Myocyte (in vitro differentiated cells): ENCODE measurements at places on chromosomes 11 and 22.

DNA sequence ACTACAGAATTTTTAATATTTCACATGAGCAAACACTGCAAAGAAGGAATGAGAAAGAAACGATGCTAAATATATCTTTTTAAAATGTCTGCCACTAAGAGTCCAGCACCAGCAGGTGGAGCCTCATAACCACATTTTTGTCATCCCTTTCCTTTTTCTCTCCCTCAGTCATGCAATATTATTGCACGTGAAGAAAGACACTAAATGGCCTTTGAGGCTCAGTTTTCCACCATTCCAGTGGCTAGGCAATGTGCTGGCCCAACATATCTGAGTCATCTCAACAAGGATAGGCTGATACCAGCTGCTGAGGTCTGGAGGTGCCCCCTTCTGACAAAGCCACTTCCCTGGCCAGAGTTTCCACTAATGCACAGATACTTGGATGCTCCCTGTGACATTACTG is 1.8 kb downstream of the ALKBH8 start:
- peak; percentile 77 for DNase-seq

DNA sequence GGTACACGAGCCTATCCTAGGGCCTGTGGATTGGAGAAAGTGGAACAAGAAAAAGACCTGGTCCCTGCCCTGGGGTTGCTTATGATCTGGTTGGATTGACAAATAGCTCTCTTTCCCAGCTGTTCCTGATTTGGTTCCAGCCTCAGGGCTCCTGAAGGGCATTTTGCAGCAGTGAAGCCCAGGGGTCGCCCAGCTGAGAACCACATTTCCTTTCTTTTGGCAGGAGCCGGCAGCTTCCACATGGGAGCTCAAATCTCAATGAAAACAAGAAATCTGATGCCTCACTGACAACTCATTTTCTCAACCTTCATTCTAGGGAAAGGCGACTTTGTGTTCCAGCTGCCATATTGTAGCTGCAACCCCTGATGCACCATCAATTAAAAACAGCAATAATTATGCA is 140.6 kb upstream of the CADM1 start:
- peak; percentile 3 for DNase-seq

GRCh38 chr11:70525006-70525405 is 126.7 kb downstream of the CTTN start:
- DNase-seq, result no peak

DNA sequence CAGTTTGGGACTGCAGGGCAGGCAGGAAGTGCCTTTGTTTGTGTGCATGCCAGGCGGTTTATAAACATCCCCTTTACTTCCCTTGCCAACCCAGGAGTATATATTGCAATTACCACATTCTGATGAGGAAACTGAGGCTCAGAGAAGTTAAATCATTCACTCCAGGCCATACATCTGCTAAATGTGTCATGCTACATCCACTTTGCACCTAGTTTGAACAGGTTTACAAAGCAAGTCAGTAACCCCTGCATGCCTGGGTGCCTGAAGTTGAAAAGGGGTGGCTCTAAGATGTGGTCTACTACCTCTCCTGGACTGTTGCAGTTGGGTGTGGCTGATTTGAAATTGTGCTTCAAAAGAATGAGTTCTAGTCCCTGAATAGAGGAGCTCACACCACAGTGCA is 23.6 kb downstream of the FLI1 start:
- DNase-seq, result no peak

GRCh38 chr11:68373815-68374501 is 61.6 kb downstream of the LRP5 start:
- DNase-seq, result peak; percentile 81

- DNase-seq, result no peak
Observed at GRCh38 chr22:40955571-40955970, 4.4 kb downstream of the RBX1 start.

DNA sequence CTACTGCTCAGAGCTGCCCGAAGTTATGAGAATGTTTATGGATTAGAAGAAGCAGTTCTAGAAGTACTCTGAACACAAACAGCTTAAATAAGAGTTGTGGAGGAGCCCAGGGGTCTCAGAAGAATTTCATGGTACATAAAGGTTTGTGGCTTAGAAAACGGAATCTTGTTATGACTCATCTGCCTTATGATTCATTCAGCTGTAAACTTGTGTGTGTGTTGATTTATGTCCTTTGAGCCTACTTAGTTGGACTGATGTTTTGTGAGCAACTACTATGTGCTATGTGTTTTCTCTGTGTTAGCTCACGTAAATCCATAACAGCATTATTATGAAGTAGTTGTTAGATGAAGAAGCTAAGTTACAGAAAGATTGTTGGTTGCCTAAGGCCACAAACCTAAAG is 203.7 kb downstream of the PGR start:
- no peak for DNase-seq

DNA sequence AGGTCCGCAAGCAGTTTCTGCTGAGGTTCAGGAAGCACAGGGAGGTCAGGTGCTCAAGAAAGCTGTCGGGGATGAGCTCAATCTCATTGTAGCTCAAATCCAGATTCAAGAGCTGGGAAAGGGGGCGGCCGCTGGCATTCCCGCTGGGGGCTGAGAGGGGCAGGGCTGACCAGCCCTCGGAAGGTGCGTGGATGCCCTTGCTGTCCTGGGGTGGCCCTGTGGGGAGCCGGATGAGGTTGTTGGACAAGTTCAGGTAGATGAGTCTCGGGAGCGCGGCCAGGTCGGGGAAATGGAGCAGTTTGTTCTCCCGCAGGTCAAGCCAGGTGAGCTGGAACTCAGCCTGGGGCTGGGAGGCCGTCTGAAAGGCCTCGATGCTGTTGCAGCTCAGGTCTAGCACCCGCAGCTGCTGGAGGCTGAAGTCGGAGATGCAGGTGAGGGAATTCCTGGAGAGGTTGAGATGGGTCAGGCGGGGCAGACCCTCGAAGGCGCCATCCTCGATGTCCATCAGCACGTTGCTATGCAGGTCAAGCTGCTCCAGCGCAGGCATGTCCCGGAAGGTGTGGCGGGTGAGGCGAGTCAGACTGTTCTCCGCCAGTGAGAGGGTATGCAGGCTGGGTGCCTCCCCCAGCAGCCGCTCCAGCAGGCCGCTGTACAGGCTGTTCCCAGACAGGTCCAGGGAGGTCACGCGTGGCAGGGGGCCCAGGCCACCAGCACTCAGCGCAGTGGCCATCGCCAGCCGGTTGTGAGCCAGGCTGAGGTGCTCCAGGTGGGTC is 9.8 kb downstream of the LRRC32 start:
- DNase-seq, result no peak

DNA sequence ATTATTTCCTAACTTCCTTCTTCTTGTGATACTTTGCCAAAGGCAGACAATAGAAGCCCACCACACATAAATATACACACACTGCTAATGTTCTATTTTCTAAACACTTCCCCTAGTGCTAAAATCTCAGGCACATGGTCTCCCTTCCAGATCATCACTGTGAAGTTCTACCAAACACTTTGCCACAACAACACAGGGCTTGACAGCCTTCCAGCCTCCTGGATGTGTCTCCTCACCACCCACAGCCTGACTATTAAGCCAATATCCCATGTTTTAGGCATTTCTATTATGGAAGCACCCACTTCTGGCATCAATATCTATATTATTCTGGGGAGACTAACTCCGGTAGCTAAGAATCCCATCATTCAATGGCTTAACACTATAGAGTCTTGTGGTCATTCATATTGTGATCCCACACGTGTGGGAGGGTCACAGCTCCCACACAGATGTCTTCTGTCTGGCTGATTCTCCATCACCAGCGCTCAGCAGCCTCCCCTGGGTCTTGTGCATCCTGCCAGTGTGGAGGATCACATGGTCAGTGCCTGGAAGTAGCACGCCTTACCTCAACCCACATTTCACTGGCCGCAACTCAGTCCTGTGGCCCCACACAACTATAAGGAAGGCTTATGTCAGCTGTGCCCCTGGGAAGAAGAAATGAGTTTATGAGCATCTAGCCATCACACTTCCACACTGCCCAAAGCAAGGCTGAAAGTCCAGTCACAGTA is 29.0 kb downstream of the SPATA19 start:
- DNase-seq, result no peak

- no peak for DNase-seq
Observed at GRCh38 chr11:46360878-46361277, 13.6 kb downstream of the DGKZ start.

GRCh38 chr11:33606762-33607161 is 93.9 kb downstream of the C11orf91 start:
- DNase-seq, result no peak

- no peak for DNase-seq
Observed at GRCh38 chr11:66297610-66298009, 5.9 kb downstream of the TMEM151A start.

DNA sequence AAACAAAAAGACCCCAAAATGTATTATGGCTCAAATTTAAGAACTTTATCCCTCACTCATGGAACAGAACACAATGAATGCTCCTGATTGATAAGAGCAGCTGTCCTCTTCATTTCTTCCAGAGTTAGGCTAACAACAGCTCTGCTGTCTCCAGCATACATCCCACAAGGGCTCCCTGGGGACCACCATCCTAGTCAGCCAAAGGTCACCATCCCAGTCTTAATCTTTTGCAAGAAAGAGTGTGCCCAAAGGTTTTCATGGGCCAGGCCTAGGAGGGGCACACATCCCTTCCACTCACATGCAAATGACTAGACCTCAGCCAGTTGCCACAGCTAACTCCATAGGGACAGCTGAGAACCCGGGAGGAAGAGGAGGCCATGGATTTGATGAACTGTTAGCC is 555.3 kb downstream of the BUD13 start:
- peak; percentile 10 for DNase-seq

DNA sequence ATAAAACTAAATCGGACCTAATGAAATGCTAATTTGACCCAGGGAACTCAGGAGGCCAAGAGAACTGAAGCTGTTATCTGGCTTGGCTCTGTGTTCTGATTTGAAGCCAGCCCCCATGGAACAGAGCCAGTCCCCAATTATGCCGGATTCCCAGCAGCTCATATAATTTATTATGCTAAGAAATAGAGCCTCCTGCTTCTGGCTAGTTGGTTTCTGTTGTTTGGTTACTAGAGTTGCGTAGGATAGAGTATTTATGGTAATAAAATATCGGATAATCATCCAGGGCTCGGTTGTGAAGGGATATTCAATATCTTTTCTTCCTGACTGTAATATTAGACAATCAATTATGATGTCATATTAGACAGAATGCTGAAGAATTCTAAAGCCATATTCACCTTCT is 120.4 kb upstream of the TTC12 start:
- DNase-seq, result peak; percentile 9

GRCh38 chr22:39316440-39317083 is 2.9 kb downstream of the RPL3 start:
- peak; percentile 94 for DNase-seq

DNA sequence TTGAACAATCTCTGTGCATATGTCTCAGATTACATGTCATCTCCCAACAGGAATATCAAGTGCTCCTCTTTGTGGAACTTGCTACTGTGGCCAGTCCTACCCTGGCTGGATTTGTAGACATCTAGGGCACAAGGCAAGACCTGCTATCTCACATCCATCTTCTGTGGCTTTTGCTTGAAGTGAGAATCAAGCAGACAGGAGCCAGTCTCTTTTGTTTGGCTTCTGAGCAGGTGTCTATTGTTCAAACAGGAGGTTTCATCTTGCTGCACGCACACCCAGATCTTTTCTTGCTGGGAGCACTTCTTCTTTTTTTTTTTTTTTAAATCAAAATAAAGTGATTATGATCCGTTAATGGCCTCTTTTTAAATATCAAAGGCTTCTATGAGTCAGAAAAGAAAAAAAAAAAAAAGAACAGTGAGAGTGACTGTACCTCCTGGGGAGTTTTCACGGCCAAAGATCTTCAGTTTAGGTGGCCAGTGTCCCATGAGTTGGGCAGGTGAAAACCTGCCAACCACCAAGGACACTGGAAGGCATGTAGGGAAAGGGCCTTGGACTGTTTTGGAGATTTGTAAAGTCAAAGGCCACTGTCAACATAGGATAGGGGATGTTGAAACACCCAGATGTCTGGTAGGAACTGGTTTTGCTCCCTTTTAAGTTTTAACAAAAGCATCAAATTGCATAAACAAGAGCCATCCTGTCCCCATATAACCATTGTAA is 78.1 kb downstream of the CD44 start:
- DNase-seq, result no peak

DNA sequence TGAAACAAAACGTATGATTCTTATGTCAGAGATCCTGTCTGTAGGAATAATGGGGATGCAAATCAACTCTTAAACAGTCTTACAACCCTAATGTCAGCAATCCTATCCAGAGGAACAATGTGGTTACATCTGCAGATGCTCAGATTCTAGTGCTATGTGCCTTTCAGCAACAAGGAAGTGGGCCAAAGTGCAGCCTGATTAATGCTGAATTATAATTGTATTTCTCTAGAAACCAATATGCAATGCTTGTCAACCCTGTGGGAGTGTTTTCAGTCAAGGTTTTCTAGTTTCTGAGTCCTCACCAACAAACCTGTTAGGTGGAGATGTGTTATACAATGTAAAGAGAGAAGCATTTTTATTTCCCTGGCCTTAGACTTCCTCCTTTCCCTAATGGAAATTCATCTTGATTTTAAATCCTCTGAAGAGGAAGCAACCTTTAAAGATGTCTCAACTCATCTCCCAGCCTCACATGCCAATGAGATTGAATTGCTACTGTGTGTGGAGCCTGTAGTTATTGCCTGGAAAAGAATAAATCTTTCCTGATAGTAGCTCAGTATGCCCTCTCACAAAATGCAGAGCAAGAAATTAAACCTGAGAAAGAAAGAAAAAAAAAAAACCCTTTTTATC is 26.2 kb upstream of the TMEM123 start:
- no peak for DNase-seq

GRCh38 chr22:20395181-20395906 is 1.4 kb downstream of the ZNF74 start:
- DNase-seq, result no peak

DNA sequence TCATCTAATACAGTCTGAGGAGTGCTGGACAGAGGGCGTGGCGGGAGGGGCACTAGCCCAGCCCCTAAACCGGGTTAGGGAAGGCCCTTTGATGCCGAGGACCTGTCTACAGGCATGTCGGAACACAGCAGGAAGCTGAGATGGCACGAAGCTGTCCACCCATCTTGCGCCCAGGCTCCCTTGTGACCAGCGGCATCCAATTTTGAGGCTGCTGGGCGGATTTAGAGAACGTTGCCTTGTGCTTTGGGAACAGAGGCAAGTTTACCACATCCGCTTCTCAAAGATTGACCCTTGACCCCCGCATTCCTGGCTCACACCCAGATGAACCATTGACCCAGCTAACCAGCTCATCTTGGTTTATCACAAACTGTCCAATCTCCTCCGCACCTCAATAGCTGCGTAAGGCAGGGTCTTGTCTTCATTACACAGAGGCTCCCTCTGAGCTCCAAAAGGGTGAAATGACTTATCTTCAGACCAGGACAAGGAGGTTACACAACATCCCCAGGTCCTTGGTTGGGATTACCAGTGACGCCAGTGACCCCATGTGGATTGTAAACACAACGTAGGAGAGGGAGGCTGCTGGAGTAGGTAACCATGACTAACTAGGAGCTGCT is 4.5 kb downstream of the FAM83F start:
- DNase-seq, result peak; percentile 12

GRCh38 chr11:32855601-32856000 is 25.9 kb downstream of the PRRG4 start:
- no peak for DNase-seq
